ENCODE measurements at places on chromosomes 13 and 19.

DNA sequence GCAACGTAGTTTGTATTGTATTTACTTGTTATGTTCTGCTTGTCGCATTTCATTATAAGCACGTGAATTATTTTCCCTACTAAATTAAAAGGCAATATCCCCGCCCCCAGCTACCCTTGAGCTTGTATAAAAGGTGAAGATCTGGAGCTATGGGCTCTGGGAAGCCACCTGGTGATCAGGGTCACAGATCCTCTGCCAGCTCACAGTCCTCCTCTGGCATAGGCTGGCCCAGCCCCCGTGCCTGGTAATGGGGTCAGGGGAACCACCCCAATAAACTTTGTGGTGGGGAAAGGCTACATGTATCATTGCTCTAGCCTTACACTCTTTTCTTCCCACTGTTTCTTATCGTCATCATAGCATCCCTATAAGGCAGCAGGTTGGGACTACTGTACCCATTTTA, 190.2 kb upstream of the TSHZ3 start:
- DNase-seq = no peak

- no peak for DNase-seq
These were observed 22.3 kb upstream of the STARD13 start for GRCh38 chr13:33307843-33308242.

DNA sequence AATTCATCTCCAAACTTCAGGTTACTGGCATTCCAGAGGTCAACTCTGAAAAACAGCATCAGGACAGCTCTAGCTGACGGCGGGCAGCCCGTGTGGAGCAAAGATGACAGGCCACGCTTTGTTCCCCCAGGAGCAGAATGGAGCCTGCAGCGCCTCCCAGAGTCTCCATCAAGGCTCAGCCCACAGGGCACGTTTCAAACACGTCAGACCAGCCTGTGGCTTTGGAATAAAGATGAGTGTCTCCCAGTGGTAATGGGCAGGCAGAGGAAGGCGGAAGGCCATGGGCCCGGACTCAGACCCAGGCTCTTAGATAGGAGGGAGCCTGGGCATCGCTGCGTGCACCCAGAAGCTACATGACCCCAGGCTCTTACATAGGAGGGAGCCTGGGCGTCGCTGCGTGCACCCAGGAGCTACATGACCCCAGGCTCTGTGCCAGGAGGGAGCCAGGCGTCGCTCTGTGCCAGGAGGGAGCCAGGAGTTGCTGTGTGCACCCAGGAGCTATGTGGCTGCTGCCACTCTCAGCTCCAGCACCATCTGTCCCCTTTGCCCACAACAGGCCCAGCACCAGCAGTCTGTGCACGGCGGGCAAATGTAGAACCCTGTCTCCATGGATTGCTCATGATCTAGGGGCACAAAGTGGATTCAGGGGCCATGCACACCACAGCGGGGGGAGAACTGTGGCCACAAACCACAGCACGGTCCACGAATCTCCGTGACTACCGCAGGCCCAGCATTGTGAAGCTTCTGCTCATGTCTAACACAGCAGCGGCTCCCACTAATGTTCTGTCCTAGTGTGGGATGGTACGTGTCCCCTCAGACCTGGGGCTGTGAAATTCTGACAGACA, 47.8 kb upstream of the C13orf46 start:
- no peak for DNase-seq

DNA sequence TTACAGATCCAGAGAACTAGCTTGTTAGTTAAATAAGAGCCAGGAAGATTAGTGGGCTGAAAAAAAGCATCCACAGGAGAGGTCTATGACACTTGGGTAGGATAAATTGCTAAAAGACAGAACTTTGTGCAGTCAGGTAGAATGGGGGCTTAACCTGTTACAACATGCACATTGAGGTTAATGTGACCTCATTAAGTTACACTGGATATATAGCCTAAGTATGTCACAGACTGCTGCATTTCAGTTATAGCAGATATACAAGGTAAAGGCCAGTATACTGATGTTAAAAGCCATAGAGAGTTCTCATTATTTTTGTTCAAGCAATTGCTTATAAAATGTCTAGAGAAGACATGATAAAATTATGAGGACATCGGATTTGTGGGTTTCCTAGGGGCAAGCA, 1179.9 kb upstream of the PCDH9 start:
- DNase-seq = no peak

DNA sequence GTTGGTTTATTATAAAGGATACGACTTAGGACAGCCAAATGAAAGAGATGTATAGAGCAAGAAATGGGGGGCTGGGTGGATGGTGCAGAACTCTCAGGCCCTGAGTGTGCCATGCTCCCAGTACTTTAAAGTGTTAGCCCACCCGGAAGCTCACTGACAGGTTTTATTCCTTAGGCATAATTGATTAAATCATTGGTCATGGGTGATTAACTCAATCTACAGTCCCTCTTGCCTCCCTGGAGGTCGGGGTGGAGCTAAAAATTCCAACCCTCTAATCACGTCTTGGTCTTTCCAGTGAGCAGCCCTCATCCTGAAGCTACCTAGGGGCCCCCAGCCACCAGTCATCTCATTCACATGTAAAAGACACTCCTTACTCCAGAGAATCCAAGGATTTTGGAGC, 9.9 kb upstream of the LEUTX start:
- no peak for DNase-seq
